ENCODE measurements at places on chromosomes 4 and X.

DNA sequence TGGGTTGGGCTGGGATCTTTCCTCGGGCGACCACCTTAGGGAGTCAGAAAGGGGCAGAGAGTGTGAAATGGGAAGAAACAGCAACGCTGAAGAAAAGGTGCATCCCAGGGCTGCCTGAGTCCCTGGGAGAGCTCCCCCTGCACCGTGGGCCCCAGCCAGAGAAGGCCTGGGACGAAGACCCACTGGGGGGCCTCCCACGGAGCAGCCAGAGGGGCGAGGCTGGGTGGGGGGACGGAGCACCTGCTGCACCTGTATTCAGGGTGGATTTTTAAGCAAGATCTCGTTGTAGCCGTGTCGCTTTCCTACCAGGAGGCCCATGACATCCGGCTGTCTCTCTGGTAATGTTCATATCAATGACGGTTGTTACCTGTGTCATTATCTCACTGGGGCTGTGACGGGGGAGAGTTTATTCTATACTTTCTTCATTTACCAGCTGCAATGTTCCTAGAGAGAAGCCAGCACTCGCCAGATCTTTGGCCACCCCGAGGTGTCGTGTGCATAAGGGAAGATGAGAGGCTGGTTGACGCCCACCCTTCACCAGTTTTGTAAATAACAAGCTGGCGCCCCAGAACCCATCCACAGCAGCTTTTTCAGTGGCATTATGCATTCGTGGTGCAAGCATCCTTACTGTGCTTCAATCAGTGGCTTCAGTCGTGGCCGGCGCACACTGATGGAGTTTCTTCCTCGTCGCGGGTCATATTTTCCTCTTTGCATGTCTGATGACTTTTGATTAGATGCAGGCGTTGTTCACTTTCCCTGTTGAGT, 5.6 kb upstream of the PCGF3 start:
- DNase-seq = no peak

DNA sequence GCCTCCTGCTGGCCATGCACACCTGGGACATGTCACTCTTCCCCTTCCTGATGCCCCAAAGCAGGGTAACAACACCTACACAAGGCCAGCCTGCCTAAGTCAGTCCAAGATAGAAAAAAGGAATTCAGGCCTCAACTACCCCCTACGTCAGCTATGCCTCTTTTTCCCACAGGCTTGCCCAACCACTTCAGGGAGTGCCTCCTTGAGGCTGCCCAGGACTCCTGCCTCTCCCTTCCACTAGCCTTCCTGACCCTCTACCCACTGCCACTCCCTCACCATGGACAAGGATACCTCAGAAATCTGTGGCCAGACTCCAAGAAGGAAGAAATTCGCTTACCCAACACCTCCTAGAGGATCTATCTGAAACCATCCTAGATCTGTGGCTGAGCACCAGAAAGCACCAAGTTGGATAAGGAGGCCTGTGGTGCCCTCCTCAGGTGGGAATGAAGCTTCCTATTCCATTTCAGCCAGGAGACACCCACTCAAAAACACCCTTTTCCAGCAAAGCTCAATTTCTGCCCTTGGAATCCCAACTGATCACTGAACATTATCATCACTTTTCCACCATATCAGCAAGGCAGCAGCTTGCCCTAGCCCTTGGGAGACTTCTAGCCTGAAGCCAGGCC, 1.8 kb downstream of the KDM5C start:
- DNase-seq = no peak

GRCh38 chr4:21656832-21657231, 291.7 kb downstream of the KCNIP4 start:
- DNase-seq = peak; percentile 2

DNA sequence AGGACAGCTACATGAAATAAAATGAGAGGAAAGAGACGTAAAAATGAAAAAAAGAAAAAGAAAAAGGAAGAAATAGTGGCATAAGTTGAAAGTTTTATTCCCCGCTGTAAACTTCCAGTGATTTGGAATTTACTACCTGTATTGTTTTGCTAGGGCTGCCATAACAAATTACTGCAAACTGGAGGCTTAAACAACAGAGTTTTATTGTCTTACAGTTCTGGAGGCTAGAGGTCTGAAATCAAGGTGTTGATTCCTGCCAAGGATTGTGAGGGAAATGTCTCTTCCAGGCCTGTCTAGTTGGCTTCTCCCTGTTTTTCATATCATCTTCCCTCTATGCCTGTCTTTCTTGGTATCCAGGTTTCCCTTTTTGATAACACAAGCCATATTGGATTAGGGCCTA, 119.4 kb upstream of the PACRGL start:
- DNase-seq = no peak

DNA sequence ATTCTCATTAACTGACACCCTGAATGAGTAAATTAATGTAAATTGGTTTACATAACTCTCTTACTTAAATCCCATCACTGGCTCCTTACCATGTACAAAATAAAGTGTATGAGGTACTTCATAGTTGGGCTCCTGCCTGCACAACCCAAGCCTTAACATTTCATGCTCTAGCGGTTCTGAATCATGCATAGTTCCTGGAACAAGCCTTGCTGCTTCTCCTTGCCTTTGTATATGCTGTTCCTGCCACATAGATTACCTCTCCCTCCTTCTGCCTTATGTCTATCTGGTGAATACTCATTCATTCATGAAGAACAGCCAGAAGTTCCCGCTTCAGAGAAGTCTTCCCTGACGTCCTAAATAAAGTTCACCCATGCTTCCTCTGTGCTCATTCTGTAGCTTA, 594.7 kb downstream of the SMARCA1 start:
- DNase-seq = no peak

DNA sequence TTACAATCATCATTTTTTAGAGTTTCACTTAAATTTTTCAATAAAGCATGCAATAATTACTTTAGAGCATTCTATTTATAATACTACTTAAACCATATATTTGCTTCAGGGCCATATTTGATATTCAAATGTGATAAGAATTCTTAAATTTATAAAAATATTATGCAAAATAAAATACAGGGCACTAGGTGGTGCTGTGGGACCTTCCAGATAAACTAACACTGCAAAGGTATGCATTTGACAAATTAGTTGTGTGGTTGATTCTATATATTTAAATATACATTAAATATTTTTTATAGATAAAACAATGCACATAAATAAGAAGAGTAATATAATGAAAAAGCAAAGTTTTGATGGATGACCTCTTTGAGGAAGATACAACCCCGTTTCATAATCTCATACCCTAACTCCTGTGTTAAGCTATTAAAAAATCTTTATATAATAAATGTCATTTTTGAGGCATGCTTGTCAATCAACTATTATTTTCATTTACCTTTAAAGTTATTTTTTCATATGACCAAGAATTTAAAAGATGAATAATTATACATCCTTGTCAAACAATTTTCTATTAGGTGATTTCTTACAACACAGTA, 128.4 kb downstream of the REELD1 start:
- no peak for DNase-seq

DNA sequence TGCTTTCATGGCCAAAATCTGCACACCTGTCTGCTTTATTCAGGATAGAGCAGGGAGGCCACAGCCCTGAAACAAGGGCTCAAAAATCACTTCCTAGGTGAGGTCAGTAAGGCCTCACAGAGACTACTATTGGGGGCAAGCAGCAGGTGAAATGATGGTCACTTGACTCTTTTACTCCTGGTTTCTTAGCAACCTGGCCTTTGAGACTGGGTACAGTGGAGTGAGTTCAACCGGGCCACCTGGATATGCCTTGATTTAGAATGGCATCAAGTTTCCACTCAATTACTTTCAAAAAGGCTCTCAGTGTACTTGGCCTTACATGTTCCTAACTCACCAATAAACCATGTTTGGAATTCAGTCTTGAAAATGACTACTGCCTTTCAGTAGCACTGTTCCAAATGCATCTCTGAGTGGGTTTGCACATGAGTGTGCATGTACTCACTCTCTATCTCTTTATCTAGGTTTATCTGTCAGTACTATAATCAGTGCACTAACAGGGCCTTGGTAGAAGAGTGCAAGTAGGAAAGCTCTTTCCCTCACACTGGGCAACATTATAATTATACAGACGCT, 388.2 kb downstream of the OPHN1 start:
- no peak for DNase-seq

- no peak for DNase-seq
These were observed 45.4 kb downstream of the BMPR1B start for GRCh38 chr4:94803181-94803580.

- DNase-seq = no peak
These were observed 16.3 kb downstream of the NAT8L start for GRCh38 chr4:2075171-2075986.

- DNase-seq = no peak
These were observed 210.4 kb upstream of the AFF2 start for GRCh38 chrX:148290041-148290440.

DNA sequence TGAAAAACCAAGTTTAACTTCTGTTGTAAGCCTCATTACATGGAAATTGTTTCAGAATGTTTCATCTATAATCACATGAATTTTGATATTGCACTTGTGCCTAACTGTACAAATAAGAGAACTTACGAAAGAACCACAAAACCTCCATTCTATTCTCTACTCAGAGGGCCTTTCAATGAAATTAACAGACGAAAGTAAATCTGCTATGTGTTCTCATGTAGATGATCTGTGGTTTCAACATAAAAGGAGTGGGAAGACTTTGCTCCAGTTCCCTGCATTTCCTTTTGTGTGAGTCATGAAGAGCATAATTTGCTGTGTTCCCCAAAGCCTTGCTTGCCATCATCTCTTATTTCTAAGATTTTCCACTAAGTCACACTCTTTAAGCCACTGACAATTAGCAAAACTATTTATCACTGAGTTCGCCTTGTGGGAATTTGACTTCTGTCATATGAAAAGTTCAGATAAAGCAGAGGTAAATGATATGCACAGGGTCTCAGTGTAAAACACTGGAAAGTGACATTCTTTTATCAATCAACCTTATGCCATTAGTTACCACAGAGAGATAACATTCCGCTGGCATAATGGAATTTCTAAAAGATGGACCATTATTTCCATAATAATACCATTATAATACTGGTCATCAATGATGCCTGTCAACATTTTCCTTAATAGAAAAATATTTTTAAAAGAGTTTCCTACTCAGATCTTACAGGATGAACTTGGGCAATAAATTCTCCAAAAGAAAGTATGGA, 329.8 kb downstream of the NR3C2 start:
- DNase-seq = no peak

DNA sequence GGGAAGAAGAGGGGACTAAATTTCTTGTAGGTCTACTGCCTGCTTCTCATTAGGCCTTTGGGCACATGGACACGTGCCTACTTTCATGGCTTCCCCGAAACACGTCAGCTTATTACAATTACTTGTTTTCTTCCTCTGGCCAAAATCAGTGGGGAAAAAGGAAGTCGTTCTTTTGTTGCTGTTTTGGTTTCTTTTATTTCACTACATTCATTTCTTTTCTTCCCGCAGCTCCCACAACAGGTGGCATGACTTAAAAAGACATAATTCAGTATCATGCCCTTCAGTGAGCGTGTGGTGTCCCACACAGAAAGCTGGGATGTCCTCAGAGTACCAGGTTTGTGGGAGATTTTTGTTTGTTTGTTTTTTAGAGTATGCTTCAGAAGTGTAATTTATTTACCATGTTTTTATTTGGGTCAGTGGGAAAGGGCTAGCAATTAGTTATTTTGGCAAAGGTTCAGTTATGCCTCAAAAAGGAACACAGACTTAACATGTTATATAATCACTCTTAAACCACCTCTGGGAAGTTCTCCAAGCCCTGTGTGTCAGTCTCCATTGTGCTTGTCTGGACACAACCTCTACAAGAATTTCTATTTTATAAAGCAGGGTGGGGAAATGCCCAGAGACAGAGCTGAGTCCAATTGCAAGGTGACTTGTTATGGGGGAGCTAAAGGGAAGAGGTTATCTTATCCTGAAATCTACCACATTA, 44.2 kb upstream of the SPRY1 start:
- no peak for DNase-seq

DNA sequence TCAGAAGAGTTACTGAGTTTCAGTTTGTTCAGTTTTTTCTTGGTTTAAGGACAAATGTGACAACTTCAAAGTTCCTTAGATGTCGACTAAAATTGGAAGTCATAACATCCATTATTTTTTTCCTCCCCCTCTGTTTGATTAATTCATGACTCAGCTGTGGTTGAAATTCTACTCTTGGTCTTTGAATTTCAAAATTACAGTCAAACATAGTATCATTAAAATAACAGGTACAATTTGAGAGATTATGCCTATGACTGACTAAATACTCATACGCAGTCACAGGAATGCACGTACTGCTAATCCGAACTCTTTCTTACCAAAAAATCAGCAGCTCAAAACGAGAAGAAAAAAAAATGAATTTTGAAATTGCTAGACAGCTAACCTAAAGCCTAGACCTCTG, 1434.8 kb downstream of the RAPGEF2 start:
- no peak for DNase-seq

DNA sequence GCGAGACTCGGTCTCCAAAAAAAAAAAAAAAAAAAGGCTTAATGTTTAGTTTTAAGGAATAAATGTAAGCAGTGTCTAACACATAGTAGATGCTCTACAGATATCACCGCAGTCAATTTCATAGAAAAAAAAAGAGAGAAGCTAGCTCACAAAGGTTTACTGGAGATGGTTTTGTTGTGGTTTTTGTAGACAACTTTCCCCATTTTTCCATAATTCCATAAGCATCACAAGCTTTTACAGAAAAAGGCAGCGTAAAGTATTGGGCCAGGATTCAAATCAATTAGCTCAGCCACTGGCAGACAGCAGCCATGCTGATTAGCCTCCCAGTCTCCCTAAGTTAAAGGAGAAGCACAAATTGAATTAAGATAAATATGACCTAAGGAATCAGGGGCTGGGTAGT, 1.5 kb downstream of the GRSF1 start:
- no peak for DNase-seq

DNA sequence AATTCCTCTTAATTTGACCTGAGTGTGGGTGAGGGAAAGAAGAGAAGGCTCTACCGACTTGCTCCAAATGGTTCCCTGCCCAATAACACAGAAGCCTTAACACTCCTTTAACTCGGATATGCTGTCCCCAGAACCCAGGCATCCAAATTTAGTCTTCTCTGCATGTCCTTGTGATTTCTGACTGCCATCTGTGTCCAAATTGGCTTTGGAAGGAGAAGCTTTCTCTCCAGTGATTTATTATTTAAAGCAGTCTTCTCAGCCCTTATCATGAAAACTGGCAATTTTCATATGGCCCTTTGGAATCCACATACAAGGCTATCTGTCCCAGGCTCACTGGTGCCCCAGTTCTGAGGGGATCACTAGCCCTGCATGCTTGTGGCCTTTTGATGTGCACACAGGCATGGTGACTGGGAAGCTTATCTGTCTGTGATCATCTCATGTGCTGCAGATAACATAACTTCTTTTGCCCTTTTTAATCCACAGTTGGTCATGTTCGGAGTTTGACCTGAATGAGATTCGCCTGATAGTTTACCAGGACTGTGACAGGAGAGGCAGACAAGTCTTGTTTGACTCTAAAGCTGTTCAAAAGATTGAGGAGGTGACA, 56.7 kb downstream of the FNIP2 start:
- no peak for DNase-seq

- DNase-seq = no peak
These were observed 31.2 kb upstream of the ZNF280C start for GRCh38 chrX:130300010-130300282.

DNA sequence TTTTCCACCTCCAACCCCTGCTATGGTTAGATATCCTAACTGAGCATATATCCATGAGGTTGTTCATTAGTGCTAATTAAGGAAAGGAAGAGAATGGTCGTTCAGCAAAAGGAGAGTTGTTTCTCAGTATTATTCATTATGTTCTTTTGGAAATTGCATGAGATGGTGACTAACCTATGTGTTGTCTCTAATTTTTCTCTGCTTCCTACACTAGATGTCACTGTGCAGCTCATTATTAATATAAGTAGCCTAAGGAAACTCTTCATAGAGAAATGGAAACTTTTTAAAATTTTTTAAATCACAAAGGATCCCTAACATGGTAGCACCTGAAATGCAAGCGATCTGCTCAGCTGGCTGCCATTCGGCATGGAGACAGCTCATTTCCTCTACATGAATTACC, 67.7 kb upstream of the FAM9A start:
- DNase-seq = no peak
